ENCODE measurements at places on chromosomes 13 and 19. TPM values are rescaled to one million over a fixed set of nuclear protein-coding genes. Genes with fewer than 3 reads are reported as not detected.

FFAR3 gene
- not detected for total RNA-seq

DNA sequence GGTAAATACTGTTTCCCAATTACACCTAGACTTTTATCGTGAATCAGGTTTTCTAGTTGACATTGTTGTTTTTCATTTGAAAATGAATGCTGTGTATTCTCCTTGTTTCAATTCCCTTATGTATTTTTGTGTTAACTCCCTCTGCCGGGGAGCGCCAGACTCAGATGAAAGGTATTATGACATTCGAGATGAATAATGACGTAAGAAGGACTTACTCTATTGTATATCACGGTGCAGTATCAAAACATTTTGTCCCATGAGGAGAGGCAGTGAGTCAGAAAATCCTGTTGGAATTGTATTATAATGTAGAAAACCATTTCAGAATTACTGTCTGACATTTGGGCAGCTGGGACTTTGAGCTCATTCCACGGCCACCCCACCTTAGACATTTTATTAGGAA lies 61.6 kb downstream of the LRCH1 start:
- no peak for DNase-seq

DNA sequence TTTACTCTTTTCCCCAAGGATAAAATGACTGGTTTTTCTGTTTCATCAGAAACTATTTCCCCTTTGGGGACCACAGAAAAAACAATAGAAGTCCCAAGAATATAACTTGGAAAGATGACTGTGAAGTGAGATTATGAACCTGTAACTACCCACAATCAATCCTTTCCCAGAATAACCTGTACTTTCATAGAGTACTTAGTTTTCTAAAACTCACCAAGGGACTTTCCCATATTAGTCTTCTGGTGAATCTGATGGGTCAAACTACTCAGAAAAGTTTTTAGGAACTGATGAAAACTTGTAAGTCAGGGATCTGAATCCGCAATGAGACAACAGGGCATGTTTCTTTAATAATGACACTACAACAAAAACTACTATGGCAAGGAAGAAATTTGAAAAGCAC lies 62.6 kb downstream of the STK24 start:
- DNase-seq, result no peak

DNA sequence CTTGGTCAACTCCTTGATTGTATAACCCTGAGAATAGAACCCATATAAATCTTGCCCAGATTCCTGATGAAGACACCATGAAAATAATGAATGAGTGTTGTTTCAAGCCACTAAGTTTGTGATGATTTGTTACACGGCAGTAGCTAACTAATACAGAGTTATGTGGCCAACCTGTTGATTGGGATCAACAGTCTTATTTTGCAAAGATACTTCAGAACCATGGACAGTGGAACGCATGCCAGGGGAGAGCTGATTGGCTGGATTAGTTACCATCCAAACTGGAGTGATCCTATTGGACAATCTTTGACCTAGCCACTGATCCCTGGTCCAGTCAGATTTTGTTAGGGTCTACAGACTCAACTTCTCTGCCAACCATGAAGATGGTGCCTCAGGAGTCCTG lies 26.6 kb downstream of the CD70 start:
- DNase-seq, result no peak

DNA sequence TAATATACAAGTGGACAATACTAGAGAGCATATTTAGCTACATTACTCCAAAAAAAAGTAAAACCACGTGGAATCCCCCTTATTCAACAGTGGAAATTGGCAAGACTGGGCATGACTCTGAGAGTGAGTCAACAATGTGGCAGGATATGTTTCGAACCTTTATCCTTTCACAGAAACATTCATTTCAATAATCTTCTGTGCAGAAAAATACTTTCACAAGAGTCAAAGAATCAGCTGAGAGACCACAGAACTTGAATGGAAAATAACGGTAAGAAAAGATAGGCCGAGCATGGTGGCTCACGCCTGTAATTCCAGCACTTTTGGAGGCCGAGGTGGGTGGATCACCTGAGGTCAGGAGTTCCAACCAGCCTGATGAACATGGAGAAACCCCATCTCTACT lies 25.1 kb upstream of the CD70 start:
- DNase-seq, result no peak

Measured in Calu3 (cell line).